ENCODE measurements at places on chromosomes 4 and X.

DNA sequence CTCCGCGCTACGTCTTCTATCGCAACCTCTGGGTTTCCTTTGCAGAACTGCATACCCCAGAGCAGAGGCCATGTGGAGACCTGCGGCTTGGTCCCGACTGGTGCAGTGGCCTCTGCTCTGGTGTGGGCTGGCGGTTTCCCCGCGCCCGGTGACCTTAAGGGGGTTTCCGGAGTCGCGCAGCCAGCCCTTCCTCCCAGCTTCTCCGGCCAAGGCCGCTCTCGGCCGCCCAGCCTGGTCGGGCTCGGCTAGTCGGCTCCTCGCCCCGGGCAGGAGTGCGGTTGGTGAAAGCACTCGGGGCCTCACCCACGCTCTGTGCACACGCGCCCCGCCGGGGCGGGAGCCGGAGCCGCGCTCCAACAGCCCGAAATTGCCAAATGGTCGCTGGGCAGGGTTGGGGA is 84.9 kb downstream of the BCOR start:
- peak; percentile 17 for DNase-seq

- DNase-seq: no peak
Observed at GRCh38 chr4:55574252-55574651, 17.8 kb downstream of the PDCL2 start.

DNA sequence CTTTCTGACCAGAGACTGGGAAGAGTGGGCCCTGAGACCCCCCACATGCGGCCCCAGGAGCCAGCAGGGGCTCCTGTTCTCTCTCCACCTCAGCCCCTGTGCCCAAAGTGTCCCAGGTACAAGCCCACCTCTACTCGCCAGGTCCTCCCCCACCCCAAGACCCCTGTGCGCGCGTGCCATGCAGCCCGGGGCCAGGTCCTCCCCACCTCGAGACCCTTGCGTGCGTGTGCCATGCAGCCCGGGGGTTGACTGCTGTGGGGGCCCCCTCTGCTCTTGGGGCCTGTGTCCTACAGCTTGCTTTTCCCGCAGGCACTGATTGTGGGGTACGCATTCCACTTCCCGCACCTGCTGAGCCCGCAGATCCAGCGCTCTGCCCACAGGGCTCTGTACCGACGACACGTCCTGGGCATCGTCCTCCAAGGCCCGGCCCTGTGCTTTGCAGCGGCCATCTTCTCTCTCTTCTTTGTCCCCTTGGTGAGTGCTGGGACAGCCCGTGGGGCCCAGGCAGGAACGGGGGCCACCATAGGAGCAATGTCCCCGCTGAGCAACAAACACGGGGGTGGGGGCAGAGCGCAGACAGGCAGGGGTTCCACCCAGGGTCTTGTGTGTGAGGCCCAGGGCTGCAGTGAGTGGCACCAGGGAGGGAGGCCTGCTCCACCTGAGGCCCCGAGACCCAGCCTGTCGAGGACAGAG is 20.3 kb downstream of the DGKQ start:
- DNase-seq: no peak

DNA sequence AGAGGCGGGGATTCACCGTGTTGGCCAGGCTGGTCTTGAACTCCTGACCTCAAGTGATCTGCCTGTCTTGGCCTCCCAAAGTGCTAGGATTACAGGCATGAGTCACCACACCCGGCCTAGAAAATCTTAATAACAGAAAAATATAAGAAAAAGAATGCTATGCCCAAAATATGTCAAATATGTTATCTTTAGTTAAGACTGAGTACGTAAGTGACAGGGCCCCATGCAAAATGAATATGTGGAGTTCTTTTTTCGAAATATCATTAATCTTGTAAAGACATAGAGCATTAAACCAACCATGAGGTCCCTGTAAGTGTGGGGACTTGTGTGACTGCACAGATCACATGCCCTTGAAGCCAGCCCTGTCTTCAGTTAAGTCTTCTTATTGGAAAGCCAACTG is 8.9 kb upstream of the ZNF518B start:
- DNase-seq: no peak

DNA sequence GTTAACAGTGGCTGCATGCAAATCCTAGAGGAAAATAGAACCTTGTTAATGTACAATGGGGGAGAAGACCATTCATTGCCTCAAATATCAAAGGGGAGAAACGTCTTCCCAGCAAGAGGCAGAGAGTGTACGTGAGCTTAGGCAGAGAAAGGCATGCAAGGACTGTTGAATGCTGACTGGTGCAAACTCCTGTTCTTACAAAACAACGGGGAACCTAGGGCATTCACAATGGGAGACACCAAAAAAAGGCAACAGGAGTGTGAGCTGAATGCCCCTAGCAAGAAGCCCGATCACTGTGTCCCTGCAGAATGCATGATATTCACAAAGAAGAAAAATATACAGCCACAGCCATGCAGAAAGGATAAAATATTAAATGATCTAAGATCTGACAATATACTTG is 184.9 kb downstream of the NSUN7 start:
- no peak for DNase-seq

- no peak for DNase-seq
Observed at GRCh38 chrX:128862557-128862956, 660.7 kb downstream of the SMARCA1 start.

- DNase-seq: no peak
Observed at GRCh38 chr4:111813555-111814140, 331.6 kb upstream of the FAM241A start.

DNA sequence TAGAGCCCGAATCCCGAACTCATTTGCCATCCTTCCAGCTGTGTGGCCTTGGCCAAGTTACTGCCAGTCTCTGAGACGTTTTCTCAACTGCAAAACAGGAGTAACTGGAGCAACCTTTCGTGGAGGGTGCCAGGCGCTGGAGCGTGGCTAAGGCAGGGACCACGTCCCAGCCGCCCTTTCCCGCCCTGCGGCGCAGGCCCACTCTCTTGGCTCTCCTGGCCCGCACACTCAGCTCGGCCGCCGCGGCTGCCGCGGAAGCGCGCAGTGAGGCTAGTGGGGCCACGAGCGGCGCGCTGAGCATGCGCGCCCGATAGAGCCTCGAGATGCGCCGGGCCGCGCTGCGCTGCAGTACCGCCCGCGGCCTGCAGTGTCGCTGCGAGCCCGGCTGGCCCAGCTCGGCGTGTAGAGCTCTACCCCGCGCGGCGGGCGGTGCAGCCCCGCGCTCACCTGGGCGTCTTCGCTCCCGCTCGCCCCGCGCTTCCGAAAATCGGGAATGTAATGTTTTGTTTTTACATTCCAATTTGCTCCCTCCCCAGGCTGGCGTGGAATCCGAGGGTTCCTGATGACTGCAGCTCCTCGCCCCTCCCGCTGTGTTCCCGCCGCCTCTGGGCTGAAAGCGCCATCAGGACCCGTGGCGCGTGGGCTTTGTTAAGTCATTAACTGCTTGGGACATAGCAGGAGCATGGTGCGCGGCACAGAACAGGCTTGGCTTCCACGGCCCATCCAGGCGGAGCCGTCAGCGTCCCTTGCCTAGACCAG is 4.0 kb upstream of the ZNF518B start:
- peak; percentile 17 for DNase-seq
